EL (cell line): ENCODE measurements at places on chromosomes 5 and 9.
A peak's percentile ranks its signal among the peaks of the same experiment; 100 is the strongest.

- DNase-seq, result peak; percentile 64
These were observed 31.8 kb upstream of the ERAP2 start for GRCh38 chr5:96844481-96844990.

- peak; percentile 74 for DNase-seq
These were observed at the start of gene NCS1 for GRCh38 chr9:130172161-130172857. Gene NCS1 (plus strand): TSS chr9:130172404. CDS start chr9:130172664, 260 bp downstream.

GRCh38 chr9:83138422-83139135 is 75.6 kb upstream of the RASEF start:
- DNase-seq, result no peak

GRCh38 chr5:95424526-95424925 is 33.4 kb downstream of the FAM81B start:
- no peak for DNase-seq

DNA sequence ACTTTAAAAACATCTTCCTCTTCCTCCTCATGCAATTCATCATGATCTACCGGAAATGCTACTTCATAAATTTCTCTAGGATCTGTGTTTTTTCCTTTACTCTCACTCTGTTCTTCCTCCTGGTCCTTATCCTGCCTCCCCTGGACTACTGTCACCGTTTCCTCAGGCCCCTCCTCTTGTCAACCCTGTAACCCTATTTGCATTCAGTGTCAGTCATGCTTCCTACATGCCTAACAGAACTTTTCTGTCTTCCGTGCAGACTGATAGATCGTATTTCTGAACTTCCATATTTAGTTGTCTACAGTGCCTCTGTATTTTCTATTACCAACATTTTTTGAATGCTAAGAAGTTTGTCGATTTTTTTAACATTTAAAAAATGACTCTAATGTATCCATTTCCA is 27.3 kb downstream of the HTR4 start:
- no peak for DNase-seq
